ENCODE measurements at places on chromosomes 6 and 20.
A peak's percentile ranks its signal among the peaks of the same experiment; 100 is the strongest.

GRCh38 chr6:39420300-39421265, 98.1 kb upstream of the KCNK16 start:
- DNase-seq = no peak

GRCh38 chr6:166017032-166017635, 150.5 kb downstream of the TBXT start:
- DNase-seq = no peak

- DNase-seq = no peak
These were observed 85.2 kb downstream of the FKBP5 start for GRCh38 chr6:35603326-35604202.

- no peak for DNase-seq
These were observed 672.2 kb downstream of the PRKN start for GRCh38 chr6:162055365-162055764.

DNA sequence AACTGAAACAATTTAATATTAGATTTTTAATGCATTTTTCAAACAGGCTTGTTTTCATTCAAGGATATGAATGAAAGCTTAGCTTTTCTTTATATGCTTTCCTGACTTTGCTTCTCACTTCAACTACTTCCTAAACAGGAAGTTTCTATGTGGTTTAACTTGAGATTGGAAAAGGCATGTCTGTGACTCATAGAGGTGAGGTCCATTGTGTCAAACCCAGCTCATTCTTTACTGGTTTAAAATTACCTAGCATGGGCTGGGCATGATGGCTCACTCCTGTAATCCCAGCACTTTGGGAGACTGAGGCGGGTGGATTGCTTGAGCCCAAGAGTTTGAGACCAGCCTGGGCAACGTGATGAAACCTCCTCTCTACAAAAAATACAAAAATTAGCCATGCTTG, 34.4 kb downstream of the EFHC1 start:
- DNase-seq = no peak

DNA sequence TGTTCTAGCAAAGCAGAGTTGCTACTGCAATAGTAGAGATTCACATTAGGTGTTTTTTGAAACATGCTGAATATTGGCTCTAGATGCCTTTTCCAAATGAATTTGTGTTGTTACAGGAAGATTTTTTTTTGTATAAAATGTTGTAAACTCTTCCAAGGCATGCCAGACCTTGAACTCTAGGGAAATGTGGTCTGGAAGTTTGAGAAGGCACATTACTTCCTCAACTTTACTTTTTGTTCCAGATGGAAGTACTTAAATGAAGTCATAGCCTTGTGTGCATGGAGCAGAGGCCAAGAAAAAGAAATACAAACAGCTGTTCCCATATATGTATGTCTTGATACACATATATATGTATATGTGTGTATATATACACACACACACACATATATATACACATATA, 585.7 kb upstream of the MARCKS start:
- DNase-seq = no peak

GRCh38 chr6:74113901-74114300, 417.9 kb downstream of the CD109 start:
- DNase-seq = no peak

DNA sequence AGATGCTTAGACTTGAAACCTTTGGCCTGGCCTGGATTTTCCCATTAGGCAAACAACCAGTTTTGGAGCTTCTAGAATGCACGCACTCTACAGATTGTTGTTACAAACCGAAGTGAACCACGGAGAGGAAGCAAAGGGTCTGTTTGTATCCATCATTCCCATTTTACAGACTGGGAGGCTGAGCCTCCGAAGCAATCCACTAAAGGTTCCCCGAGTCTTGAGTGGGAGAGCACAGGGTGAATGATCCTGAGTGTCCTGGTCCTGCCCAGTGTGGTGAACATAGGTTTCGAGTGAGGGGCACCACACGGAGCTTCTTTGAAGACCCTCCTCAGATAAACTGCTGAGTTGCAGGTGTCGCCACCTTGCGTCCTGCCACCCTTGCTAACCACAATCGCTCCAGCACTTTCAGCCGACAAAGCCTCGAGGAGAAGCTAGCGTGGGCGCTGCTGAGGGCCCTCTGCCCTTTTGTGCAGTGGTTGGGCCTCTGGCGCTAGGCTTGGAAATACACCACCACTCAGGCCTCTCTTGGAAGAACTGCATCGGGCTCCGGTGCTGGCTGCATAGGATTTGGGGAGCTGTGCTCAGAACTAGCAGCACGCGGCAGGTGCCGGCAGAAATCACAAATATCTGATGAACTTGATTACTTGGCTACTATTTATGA, 1.4 kb upstream of the PRDM13 start:
- no peak for DNase-seq

GRCh38 chr6:28399350-28400121, at the start of gene ZSCAN12:
ZSCAN12 (minus strand) TSS chr6:28399747; CDS start chr6:28398405, 1,342 bp downstream.
- DNase-seq = peak; percentile 69

GRCh38 chr20:10799735-10800134, 125.9 kb upstream of the JAG1 start:
- DNase-seq = no peak

GRCh38 chr20:58571693-58572427, 56.7 kb upstream of the APCDD1L start:
- no peak for DNase-seq

DNA sequence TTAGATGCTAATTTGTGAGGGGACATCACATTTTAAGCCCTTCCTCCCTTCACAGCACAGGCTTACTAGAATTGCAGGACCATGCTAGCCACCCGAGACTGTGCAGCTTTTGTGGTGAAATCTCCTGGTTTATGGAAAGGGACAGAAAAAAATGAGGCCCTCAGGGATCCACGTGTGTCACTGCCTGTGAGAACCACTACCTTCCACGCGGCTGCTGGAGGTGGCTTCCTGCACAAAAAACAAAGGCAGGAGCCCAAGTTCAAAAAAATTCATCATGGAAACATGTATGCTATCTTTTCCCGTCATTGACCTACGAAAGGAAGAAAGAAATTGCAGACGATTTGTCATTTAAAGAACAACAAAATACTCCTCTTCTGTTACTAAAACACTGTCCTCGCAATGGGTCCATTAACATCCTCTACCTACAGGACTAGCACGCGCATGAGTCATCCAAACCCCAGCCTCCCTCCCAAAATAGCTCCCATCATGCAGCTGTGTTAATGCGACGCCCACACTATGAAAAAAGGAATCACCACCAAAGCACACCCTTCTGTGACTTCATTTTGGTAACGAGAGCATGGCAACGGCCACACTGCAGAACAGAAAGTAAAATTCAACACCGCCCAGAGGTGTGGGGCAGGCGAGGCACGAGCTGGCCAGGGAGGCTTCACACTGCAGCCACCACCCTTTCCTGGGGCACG, 45.7 kb downstream of the RAMACL start:
- peak; percentile 24 for DNase-seq

GRCh38 chr20:14622796-14623195, 285.4 kb upstream of the FLRT3 start:
- no peak for DNase-seq

GRCh38 chr20:5433352-5433751, 116.6 kb upstream of the PROKR2 start:
- no peak for DNase-seq

DNA sequence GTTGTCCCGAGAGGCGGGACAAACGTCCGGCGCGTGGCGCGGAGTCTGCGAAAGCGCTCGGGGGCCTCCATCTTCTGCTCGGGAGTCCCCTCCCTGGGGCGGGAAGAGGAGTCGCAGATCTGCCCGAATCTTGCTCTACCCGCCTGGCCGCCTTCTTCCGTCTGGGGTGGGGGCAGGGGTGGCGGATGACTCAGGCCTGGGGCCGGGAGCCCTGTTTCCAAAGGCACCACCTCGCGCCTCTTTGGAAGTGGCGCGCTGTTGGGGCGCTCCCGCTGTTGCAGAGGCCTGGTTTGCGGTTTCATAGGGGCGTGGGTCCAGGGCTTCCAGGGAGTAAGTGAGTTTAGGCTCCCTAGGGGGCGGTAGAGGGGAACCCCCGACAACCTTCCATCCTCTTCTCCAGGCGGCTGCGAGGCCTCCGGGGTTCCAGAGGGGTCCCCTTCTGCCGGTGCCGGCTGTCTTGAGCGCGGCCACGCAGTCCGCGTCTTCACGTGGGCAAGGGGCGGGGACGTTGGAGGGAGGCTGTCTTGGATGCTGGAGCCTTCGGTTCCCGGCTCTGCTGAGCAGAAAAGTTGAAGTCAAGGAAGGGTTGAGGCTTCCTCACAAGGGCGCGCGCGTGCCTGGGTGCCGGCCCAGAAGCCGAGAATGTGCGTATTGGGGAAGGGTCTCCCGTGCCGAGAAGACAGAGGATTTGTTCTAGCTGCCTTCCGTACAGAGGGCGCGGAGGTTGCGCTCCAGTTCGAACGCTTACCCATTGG, 2.6 kb upstream of the TFAP2C start:
- DNase-seq = no peak

- DNase-seq = no peak
These were observed 256.5 kb downstream of the HACE1 start for GRCh38 chr6:104603108-104603745.

DNA sequence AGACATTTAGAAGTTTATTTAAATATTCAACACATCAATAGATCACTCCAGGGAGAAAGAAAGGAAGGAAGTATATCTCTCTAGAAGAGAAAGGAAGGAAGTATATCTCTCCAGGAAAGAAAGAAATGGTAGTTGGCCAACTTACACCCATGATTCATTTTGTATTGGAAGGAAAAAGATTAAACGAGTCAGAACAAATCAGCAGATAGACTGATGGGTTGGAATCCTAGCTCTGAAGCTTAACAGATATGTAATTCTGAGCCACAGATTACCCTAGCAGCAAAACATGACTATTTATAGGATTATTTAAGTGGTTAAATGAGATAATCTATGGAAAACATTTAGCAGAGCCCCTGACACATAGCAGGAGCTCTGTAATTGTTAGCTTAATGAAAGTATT, 27.1 kb downstream of the COL12A1 start:
- DNase-seq = no peak

GRCh38 chr6:107374264-107374663, 85.1 kb downstream of the PDSS2 start:
- DNase-seq = no peak

DNA sequence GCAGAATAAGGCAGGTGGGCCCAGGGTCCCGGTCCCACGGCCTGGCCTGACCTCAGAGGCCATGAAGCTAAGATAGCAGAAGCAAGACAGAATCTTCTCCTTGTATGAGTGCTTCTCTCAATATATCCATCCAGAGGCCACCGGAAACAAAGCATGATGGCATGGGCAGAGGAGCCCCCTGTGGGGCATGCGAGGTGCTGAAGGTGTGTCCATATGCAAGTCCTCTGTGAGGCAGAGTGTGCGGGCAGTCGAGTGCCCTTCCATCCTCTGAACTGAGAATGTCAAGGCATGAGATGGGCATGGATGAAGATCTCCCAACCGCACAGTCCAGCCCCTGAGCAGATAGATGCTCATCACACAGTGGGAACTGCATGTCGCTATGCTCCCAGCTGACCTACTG, 9.8 kb upstream of the GGTLC1 start:
- DNase-seq = no peak

DNA sequence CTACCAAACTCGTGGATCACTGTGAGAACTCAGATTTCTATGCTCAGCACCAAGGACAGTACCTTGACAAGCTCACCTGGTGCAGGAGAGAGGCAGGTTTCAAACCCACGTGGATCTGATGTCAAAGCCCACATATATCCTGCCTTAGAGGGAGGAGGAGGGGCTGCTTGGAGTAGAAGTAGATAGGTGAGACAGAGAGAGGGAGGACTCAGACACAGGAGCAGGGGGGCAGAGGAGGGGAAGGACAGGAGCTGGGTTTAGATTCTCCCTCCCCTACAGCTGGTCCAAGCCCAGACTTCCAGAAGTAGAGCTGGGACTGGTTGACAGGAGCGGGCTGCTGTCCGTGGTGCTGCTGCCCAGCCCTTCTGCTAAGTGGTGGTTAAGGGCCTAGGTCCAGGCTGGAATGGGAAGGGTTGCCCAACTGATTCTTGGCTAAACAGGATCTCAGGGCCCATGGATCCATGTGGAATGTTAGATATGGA, 77.5 kb downstream of the CDH22 start:
- DNase-seq = no peak

GRCh38 chr6:39617026-39617425, 108.2 kb downstream of the KIF6 start:
- DNase-seq = no peak

GRCh38 chr6:12527339-12527738, 189.2 kb upstream of the PHACTR1 start:
- no peak for DNase-seq

DNA sequence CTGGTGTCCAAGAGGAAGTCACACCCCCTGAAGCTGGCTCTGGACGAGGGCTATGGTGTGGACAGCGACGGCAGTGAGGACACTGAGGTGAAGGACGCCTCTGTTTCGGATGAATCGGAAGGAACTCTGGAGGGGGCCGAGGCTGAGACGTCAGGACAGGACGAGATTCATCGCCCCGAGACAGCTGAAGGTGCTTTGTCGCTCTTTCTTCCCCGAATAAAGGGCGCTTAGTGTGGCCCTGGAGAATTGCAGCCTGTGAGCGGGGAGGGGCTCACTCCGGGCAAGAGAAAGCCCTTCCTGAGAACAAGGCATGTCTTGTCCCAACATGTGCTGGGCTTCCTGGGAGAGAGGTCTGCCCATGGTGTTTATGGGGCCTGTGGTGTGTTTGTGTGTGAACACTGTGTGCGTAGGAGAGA, 41.4 kb downstream of the MYT1 start:
- DNase-seq = no peak
